NCI-H1436 treated with DMSO at 0.1 percent for 48 hours (cell line): ENCODE measurements at places on chromosomes 12 and 14.

DNA sequence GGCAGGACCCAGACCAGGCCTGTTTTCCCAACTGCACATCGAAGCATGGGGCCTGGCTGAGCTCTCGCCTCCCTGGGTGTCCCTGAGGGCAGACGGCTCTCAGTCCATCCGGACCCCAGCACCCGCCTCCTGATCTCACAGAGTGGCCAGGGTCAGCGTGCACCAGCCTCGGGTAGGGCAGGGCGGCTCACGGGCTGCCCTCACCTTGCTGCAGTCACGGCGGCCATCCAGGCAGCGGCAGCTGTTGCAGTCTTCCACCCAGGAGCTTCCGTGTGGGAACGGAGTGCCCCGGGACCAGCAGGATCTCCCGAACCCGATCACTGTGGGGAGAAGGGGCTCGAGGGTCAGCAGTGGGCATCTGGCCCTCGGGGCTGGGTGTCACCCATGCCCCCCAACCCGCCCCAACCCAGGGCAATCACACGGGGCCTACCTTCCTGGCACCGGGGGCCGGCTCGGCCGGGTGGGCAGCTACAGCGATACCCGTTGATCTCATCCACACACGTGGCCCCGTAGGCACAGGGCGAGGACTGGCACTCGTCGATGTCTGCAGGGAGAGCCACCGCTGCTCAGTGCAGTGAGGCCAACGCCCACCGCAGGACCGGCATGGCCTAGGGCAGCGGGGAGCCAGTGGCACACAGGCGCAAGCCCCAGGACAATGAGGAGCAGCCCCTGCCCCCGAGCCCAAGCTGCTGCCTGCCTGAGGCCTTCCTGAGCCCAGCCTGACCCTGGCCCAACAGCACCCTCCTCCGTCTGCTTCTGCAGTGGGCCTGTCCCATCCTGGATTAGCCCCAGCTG lies 22.2 kb downstream of the JAG2 start:
- DNase-seq, result no peak

DNA sequence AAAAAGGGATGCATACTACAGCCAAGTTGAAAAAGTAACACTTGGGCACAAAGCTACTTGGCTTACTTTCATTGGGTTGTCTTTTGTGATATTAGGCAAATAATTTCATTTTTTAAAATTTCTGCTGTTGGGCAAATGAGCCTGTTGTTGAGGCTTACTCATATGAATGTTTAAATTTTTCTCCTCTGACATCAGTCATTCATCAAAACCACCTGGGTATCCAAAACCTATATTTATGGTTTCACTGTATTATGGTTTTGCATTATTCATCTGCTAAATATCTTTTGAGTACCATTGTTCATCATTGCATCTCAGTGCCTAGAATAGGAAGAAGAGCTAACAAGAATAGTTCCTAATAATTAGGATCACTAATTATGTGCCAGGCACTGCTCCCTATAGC lies 28.1 kb downstream of the DYRK2 start:
- DNase-seq, result no peak

GRCh38 chr12:55938826-55939501 lies 8.0 kb downstream of the DGKA start:
- no peak for DNase-seq

GRCh38 chr14:89165189-89166181 lies 251.5 kb downstream of the FOXN3 start:
- DNase-seq, result no peak

GRCh38 chr12:95918194-95918993 lies 24.0 kb downstream of the CCDC38 start:
- no peak for DNase-seq

GRCh38 chr12:104305349-104305748 lies 1.8 kb downstream of the EID3 start:
- DNase-seq, result no peak

GRCh38 chr12:15853877-15854276 lies 28.3 kb upstream of the STRAP start:
- DNase-seq, result no peak

GRCh38 chr14:92673601-92674150 lies 74.8 kb downstream of the LGMN start:
- no peak for DNase-seq

DNA sequence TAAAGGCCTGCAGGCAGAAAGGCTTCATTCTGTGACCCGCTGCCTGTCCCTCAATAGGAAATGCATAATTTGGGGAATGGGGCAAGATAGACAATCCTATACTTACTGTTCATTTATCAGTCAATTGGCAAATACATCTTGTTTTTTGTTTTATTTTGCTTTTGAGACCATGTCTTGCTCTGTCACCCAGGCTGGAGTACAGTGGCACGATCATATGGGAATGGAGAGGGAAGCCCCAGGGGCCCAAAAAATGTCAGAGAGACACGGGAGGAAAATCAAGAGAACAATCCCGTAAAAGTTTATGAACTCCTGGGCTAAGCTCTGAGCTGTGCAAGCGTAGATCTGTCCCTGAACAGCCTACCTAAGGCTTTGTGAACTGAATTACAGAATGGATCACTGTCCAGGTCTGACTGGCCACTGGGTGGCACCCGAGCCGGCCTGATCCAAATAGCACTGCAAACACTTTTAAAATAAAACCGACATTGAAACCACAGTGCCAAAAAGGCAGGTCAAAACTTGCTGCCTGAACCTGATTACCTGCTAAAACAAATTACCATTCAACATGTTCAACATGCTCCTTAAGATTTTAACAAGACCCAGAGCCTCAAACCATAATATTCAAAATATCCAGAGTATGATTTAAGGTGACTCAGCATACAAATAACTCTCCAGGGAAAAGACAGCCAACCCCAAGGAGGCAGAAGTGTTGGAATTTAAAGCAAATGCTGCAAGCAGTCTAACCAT lies 11.8 kb downstream of the COPS7A start:
- peak; percentile 38 for DNase-seq

GRCh38 chr14:54094765-54095164 lies 138.1 kb upstream of the BMP4 start:
- DNase-seq, result no peak

DNA sequence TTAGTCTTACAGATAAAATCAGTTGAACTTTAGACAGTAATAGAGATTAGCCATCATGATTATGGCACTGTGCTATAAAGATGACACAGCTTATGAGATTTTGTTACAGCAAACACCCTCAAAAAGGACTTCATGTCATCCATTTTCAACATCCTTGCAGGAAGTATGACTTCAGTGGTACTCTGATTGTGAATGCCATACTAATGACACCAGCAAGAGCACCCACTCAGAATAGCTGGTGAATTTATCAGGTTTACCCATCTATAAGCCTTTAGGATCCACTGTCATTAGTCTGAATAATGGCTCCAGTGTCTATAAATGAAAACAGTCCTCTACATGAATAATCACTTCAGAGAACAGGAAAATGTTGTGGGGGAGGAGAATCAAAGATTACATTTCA lies 615.2 kb downstream of the RPS29 start:
- DNase-seq, result no peak

DNA sequence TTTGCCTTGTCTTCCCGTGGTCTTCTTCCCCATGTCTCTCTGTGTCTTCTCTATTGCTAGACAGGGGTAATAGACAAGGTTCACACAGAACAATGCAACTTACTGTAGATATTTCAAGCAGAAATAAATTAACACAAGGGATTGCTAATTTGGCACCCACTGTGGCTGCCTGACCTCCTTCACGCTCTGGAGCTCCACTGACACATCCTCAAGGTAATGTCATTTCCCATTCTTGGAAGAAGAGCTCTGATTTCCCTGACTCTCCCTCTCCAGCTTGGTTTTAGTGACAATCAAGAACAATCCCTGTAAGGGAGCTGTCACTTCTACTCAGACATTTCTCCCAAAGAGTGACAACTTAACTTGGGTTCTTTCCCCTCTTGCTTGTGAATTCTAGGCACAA lies 105.4 kb upstream of the NAP1L1 start:
- DNase-seq, result no peak

- peak; percentile 61 for DNase-seq
These were observed 558.8 kb upstream of the FBXO33 start for GRCh38 chr14:39991041-39991440.

DNA sequence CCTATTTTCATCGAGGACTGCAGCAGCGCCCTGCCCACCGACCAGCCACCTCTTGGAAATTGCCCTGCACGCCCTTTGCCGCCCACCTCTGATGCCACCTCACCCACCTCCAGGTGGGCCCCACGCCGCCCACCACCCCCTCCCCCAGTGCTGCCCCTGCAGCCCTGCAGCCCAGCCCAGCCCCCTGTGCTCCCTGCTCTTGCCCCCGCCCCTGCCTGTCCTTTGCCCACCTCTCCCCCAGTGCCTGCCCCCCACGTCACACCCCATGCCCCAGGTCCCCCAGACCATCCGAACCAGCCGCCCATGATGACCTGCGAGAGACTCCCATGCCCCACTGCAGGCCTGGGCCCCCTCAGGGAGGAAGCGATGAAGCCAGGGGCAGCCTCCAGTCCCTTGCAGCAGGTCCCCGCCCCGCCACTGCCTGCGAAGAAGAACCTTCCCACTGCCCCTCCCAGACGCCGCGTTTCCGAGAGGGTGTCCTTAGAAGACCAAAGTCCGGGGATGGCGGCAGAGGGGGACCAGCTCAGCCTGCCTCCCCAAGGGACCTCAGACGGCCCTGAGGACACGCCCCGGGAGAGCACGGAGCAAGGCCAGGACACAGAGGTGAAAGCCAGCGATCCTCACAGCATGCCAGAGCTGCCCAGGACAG lies 96.5 kb downstream of the LGMN start:
- no peak for DNase-seq

DNA sequence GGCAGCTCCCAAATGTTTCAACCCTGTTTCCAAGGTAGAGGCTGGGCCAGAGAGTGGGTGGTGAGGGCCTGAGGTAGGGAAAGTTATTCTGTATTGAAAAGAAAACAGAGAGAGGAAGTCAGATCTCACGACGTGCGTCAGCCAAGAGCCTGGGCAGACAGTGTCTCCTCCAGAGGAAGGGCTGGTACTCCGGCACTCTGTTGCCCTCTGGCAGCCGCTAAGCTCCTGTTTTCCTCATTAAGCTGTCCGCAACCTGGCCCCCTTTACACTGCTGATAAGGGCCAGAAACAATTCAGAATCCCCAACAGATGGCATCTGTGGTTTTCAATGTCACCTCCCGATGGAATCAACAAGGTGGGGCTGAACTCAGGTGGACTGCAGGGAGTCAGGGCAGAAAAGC lies 26.0 kb upstream of the LTBP2 start:
- DNase-seq, result no peak

DNA sequence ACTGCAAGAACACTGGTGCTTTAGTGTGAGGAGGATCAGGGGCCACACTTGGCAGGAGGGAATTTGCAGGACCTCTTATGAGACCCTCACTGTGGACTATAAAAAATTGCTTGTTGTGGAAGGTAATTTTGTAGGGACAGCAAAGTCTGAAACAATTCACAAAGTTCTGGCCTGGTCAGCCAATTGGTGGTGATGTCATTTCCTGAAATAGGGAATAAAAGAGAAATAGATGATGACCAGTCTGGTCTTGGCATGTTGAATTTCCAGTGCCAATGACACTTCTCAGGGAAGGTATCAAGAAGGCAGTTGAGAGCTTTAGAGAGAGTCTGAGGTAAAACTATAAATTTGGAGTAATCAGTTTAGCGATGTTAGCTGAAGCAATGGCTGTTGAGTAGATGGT lies 129.3 kb upstream of the LMNTD1 start:
- DNase-seq, result no peak

DNA sequence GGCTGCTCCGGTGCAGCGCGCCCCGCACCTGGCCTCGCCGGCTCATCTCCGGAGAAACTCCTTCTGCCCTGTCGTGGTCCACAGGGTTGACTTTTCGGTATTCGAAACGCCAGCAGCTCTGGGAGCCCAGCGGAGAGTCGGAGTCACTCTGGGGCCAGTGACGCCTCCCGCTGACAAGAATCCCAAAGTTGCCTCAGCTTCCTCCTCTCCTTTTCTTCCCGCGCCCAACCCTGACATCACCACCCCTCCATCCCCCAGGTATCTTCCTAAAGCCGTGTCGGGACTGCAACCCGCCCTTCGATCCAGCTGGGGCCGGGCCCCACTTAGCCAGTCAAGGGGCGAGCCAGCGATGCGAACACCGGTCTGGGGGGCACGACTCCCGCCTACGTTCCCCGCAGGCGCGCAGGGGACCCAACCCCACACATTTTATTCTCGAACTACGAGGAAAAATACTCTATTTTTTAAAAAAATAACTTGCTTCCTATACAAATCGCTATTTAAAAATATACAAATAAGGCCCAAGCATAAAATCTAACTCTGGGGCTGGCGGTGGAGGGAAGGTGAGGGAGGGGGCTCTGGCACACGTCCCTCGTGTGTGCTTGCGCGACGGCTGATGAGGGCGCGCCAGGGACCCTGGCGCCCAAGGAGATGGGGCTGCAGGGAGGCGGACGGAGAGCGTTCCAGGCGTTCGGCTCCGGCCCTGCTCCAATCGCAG lies 2.1 kb downstream of the NKX2-8 start:
- DNase-seq, result no peak

GRCh38 chr12:113997365-113997764 lies 31.2 kb upstream of the RBM19 start:
- DNase-seq, result no peak

GRCh38 chr12:128549601-128550218 lies 274.0 kb downstream of the SLC15A4 start:
- DNase-seq, result no peak

- no peak for DNase-seq
These were observed 279.3 kb upstream of the PDE3A start for GRCh38 chr12:20089077-20089476.
